ENCODE measurements at places on chromosomes 12 and 14.

GRCh38 chr14:104309657-104310369 is 171.4 kb downstream of the KIF26A start:
- DNase-seq, result no peak

- DNase-seq, result peak; percentile 92
Observed at GRCh38 chr14:103423050-103423461, 37.8 kb downstream of the MARK3 start.

DNA sequence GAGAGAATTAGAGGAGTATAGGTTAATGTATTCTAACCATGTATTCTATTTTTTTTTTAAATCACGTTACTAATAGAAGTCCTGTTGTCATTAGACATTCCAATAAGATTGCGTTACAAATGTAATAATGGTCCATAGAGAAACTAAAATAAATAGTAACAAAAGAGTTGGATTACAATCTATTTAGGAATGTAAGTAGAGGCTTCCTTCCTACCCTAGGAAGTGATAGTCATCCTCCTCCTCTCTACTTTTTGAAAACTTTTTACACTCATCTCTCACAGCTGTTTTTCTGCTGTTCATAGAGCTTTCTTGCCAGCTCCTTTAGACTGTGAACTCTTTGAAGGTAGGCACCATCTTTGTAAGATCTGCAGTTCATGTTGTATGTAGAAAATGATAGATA is 23.6 kb downstream of the TRHDE start:
- peak; percentile 47 for DNase-seq

DNA sequence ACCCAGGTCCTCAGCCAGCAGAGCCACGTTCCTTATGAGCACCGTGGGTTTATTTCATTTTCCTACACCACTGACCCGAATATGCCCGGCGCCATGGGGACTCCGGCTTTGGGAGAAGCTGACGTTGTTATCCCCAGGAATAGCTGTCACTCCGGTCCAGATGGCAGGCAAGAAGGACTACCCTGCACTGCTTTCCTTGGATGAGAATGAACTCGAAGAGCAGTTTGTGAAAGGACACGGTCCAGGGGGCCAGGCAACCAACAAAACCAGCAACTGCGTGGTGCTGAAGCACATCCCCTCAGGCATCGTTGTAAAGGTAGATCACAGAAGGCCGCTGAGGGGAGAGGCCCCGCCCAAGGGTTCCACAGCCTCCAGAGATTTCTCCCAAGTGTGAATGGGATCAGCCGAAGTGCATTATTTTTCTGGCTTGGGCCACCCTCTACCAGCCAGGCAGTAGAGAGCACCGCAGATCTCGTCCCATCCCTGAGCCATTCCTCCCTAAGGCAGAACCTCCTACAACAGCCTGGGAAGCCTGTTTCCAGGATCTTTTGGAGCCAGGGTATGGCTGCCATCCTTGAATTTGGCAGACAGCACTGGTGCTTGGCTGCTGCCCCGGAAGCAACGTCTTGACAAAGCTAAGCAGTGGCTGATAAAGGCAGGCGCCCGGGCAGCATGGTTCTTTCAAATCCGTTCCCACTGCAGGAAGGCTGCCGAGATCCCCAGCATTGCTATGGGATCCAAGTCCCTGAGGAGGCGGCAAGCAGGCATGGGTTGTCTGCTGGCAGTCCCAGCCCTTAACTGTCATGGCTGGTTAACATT is 17.8 kb downstream of the CDK2AP1 start:
- DNase-seq, result no peak

- no peak for DNase-seq
Observed at GRCh38 chr12:54292931-54293241, 7.9 kb downstream of the NFE2 start.

DNA sequence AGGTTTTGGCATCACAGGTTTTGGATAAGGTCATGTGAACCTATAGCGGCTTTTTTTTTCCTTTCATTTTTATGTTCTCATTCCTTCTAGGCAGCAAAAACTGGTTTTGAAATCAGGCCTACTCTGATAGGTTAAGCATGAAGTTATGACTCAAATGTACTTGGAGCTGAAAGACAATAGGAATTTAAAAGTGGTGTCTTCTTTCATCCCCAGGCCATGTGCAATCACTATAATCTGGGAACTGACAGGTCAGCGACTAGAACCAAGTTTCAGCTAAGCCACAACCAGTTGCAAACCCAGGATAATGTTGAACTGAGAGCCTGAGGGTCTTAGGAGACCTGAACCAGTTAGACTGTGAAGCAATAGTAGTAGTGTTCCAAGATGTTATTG is 74.3 kb downstream of the ANO6 start:
- DNase-seq, result peak; percentile 95

DNA sequence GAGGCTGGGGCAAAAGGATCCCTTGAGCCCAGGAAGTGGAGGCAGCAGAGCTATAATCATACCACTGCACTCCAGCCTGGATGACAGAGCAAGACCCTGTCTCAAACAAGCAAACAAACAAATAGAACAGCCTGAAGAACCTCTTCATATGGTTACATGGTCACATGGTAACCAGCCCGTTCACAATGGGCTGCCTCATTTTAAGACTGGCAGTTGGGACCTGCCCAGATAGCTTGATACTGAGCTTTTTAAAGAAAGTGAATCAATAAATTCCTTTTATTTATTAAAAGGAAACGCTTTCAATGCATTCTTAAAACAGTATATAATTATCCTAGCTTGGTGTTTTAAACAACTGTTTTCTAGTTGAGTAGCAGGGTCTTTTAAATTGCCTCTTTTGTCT is 10.5 kb downstream of the MLXIP start:
- no peak for DNase-seq

DNA sequence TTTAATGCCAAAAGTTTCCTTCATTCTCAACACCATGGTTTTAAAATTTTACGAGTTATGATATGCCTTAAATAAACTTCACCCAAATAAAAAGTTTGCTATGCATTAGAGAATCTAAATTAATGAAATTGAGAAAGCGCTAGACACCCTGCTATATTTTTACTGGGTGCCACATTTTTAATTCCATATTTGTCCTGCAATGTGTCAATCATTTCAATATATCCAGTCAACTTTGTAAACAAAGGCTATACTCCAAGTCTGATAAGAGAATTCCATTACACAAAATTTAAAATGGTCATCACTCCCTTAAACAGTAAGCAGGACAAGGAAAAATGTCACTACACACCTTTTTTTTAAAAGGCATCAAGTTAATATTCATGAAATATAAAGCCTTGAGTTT is 1.9 kb downstream of the PPP1R12A start:
- DNase-seq, result no peak

- no peak for DNase-seq
Observed at GRCh38 chr12:131592972-131593371, 117.9 kb upstream of the SFSWAP start.

DNA sequence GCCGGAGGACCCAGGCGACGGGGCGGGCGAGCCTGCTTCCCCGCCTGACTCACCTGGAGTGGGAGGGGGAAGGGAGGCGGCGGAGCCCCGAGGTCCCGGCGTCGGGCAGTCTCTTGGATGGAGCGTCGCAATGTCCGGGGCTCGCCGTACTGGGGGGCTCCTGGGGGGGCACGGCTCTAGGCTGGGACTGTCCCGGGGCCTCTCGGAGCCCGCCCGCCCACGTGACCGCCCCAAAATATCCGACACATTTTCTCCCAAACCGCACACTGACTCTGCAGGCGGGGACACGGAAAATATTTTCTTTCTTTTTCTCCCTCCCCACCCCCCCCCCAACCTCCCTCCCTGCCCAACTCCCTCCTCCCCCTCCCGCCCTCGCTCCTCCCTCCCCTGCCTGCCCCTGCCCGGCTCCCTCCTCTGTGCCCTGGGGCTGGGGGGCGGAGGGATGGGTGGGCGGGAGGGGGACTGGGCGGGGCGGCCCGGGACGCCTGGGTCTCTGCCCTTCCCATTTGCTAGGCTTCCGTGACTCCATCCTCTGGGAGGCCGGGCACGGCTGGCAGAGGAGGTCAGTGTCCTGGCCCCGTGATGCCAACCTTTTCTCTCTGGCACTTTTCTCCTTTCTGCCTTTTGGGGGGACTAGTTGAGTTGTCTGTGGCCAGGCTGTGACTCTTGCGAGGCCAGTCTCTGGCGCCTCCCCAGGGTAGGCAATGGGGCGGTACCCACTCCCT is at the start of gene RARG:
TSS of gene RARG (minus strand) at position 289 of the 725 bp plus-strand sequence. CDS start 4,664 bp downstream, outside the sequence.
- no peak for DNase-seq

GRCh38 chr14:44955528-44955927 is 6.2 kb downstream of the KLHL28 start:
- no peak for DNase-seq

DNA sequence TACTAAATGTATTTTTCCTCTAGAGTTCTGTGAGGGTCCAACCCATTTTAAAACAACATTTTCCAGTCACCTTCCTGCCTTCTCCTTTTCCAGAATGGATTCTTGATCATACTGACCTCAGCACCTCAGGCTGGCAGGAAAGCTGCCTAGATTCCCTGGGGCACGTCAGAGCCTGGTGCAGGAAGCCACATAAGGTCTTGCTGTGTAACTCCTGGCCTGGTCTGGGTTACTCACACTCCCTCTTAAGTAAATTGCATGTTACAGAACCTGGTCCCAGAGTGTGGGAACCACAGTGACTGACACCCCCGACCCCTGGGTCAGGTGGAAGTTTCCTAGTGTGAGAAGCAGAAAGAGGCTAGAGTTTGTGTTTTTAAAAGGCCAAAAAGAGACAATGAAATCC is 209.8 kb downstream of the SPTSSA start:
- DNase-seq, result peak; percentile 4

DNA sequence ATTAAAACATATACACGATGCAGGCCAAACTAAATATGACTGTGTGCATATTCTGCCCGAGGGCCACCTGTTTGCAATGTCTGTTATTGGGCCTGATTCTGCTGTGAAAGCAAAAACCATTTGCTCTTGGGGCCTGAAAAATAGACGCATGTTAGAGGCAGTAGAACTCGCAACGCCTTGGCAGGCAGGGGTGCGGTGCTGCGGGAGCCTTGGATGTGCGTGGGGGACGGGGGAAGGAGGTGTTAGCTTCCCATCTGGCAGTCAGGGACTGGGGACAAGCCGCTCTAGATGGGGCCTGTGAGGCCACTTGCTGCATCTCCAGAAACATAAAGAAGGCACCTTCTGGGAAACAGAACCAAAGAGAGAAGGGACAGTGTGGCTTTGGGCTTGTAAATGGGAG is 216.3 kb downstream of the PHETA1 start:
- no peak for DNase-seq

DNA sequence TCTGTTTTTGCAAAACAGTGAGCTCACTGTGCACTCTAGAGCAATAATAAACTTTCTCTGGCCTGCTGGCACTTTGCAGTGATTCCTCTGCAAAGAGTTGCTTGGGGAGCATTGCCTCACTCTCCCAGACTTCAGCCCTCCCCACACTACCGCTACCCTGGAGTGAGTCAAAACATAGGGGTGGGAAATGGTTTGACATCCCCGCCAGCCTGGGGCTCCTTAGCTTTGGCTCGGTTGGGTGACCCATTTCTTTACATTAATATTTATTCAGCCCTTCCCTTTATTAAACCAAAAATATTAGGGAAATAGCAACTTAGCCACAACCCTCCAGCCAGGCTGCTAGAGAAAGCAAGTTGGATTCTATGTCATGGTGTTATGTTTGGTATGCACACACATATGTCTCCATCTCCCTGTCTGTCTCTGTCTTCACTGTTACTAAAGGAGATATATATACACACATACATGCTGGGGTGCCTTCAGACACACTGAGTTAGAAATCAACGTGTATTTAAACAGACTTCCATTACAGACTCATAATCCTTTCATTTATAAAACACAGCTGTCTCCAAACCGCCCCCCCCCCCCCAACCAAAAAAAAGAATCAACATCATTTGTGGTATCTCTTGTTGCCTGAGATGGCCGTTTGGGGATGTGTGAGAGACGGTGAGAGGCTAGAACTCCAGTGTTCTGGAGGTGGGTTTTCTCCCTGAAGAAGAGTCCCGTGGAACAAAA is 3.4 kb upstream of the IRF2BPL start:
- DNase-seq, result peak; percentile 89

DNA sequence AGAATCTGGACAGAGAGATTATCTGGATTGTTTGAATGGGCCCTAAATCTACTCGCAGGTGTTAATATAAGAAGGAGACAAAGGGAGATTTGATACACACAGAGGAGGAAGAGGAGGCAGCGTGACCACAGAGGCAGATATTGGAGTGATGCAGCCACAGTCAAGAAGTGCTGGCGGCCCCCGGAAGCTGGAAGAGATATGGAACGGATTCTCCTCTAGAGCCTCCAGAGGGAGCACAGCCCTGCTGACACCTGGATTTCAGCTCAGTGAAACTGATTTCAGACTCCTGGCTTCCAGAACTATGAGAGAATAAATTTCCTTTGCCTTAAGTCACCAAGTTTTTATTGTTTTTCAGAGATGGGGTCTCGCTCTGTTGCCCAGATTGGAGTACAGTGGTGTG is 9.2 kb upstream of the TC2N start:
- DNase-seq, result no peak

- DNase-seq, result no peak
Observed at GRCh38 chr12:66061557-66062289, 68.8 kb downstream of the LLPH start.

DNA sequence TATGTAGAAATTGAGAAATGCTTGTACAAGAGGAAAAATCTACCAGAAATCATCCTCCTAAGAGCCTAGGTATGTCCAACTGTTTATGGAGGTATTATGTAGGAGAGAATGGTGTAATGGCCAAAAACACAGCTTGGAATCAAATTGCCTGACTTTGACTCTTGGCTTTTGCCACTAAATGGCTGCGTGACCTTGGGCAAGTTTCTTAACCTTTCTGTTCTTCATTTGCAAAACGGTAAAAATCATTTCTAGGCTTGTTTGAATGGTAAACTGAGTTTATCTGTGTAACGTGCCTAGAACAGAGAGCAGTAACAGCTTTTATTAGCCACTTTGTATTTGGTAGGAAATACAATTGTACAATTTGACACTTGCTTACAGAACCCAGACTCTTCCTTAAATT is 4.9 kb upstream of the GRIP1 start:
- no peak for DNase-seq

- peak; percentile 79 for DNase-seq
Observed at GRCh38 chr12:47085815-47086252, 6.1 kb upstream of the AMIGO2 start.

DNA sequence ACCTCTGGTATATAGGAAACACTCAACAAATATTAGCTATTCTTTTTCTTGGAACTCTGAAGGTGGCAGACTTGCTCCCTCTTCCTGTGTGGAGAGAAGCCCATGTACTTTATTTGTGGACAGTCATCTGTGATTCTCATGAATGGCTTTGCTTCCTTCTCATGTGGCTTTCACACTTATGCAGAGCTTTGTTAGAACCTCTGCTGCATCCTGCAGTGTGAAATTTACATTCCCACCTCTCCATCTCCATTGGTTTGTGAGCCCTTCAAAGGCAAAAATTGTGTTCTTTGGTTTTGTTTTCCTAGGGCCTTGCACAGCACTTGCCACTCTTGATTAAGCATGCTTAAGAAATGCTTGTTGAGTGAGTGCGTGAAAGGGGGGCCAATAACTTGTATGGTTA is 51.9 kb downstream of the BICD1 start:
- DNase-seq, result no peak

GRCh38 chr14:88168498-88169165 is 154.4 kb downstream of the KCNK10 start:
- DNase-seq, result peak; percentile 45

DNA sequence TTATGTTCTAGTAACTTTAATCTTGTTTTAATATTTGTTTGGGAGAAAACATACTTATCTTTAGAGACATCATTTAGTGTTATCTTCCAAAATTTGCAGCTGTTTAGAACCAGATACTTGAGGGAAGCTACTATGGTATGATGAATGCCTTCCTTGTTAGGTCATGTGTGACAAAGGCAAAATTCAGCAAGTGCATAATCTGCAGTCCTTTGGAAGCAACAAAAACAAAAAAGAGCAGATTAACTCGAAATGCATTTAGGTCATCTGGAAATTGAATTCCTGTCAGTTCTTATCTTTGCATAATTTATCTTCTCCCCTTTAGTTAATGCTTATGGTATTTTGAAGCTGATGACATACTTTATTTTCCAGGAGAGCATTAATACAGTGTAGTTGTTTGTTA is 3.5 kb downstream of the FBXO34 start:
- peak; percentile 70 for DNase-seq
